ENCODE measurements at places on chromosomes 5 and 9. TPM values are rescaled to one million over a fixed set of nuclear protein-coding genes. Genes with fewer than 3 reads are reported as not detected.

Gene LHX3
- not detected for total RNA-seq

- no peak for DNase-seq
These were observed 102.5 kb downstream of the ANKRD55 start for GRCh38 chr5:56130664-56131063.

GRCh38 chr5:41201082-41201772 lies 12.1 kb downstream of the C6 start:
- DNase-seq, result no peak

GRCh38 chr5:55387865-55388264 lies 80.1 kb downstream of the MTREX start:
- no peak for DNase-seq

DNA sequence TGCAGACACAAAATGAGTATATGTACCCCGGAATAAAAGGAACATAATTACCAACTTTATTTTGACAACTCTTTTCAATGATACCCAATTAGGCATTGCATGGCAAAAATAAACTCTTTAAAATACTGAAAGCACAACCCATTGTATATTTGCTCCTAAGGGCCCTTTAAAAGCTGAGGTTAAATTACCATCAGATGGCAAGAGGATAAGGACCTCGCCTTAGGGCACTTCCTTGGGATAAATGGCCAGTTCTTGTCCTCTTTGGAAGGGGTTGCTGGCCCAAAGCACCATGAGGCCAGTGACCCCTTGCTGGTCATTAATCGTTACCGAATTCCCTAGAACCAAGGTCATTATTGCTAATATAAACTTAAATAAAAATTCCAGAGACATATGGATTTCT lies 46.0 kb downstream of the EBF1 start:
- no peak for DNase-seq
